ENCODE measurements at places on chromosomes 16 and 17.

- no peak for DNase-seq
Observed at GRCh38 chr16:69589434-69590269, 23.9 kb downstream of the NFAT5 start.

- DNase-seq = no peak
Observed at GRCh38 chr17:35892091-35893035, 12.2 kb upstream of the CCL5 start.

DNA sequence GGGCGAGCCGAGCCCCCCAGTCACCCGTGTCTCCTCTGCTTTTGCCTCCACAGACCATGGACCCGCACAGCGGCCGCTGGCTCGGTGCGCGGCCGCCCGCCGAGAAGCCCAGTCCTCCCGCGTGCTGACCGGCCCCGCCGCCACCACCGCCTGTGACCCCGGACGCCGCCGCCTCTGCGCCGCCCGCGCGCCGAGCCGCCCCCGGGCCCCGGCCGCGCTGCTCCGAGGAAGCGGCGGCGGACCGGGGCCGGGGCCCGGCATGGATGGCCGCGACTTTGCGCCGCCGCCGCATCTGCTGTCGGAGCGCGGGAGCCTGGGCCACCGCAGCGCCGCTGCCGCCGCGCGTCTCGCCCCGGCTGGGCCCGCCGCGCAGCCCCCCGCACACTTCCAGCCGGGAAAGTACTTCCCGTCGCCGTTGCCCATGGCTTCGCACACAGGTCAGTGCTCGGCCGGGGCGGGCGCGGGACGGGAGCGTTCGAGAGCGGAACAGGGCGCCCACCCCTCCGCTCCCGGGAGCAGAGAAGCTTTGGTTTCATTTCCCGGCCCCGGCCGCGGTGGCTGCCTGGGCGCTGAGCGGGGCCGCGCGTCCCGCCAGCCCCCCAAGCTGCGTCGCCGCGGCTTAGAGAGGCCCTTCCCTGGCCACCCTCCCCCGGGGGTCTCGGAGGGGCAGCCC is 4.4 kb downstream of the BAHCC1 start:
- DNase-seq = no peak

- no peak for DNase-seq
Observed at GRCh38 chr17:14316126-14316832, 15.4 kb downstream of the HS3ST3B1 start.

DNA sequence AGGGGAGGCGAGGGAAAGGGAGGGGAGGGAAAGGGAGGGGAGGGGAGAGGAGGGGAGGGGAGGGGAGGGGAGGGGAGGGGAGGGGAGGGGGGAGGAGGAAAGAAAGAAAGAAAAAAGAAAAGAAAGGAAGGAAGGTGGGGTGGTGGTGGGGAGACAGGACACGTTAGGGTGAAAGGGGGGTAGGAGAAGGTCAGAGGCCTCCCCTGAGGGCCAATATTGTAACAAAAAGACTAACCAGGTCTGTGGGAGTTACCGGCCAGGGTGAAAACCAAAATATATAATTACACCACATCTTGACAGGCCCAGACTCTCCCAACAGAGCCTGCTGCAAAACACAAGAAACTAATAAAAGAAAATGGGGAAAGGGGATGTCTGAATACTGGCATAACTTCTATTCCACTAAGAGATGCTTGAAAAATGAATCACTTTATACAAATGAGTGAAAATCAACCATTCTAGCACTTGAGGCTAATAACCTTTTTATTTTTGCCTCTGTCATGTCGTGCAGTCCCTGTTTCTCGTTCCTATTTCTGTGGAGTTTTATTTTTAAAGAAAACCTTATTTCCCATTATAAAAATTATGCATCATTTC is 10.0 kb downstream of the WDR45B start:
- no peak for DNase-seq

DNA sequence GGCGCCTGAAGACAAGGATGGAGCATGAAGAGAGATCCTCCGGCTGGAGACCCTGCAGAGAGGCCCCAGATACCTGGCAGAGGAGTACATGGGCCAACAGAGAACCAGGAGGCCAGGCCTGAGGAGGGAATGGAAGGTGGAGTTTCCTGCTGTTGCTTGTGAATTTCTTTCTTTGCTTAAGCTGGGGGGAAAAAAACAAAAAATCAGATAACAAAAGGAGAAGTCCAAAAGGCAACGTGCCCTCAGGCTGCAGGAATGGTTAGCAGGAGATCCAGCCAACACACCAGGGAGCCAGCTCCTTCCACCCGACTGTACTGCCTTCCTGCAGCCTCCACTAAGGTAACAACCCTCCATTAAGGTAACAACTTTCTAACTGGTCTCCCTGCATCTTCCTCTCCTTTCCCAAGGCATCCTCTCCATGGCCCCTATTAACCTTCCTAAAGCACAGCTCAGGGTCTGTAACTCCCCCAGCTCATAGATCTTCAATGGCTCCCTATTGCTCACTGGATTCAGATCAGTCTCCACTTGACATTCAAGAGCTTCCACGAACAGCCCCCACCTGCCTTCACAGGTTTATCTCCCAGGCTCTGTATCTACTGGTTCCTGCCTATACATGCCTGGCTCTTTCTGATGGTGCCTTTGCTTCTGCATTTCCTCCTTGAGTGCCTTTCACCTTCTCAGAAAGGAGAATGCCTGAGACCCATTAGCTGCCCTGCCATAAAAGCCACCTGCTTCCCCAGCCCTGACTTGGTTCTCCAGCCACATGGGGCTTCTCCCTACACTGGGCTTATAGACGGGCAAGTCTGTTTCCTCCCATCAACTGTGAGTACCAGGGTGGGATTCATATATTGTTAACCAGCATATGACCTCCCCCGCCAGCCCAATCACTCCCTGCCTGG is 725 bp upstream of the ARL5C start:
- no peak for DNase-seq

- DNase-seq = no peak
Observed at GRCh38 chr16:81318711-81319110, 3.9 kb downstream of the GAN start.
